Stimulated activated effector memory CD8-positive, alpha-beta T cell treated with anti-CD3 and anti-CD28 coated beads, Interleukin-12 subunit alpha, Interleukin-12 subunit beta, amount 100 ng/mL, for 72 hours (primary cell): ENCODE measurements at places on chromosomes 13 and 19.

DNA sequence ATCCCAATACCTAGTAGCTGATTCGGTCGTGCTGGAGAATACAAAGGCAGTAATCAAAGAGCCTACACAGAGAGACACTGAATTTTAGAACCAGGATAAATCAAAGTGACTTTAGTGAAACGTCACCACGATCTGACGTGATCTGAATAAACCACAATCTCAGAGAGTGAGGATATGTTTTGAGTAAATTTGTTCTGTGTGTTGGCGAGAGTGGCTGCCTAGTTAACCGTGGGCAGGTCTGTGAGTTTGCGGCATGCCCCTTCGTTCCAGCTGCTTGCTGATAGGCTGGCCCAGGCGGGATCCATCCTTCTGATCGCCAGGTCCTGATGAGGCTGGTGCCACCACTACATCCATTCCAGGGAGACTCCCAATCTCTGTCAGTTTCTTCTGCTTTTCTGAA is 40.4 kb downstream of the LRCH1 start:
- peak; percentile 68 for DNase-seq

- no peak for DNase-seq
Measured at GRCh38 chr13:44932171-44932849, 57.0 kb downstream of the NUFIP1 start.

DNA sequence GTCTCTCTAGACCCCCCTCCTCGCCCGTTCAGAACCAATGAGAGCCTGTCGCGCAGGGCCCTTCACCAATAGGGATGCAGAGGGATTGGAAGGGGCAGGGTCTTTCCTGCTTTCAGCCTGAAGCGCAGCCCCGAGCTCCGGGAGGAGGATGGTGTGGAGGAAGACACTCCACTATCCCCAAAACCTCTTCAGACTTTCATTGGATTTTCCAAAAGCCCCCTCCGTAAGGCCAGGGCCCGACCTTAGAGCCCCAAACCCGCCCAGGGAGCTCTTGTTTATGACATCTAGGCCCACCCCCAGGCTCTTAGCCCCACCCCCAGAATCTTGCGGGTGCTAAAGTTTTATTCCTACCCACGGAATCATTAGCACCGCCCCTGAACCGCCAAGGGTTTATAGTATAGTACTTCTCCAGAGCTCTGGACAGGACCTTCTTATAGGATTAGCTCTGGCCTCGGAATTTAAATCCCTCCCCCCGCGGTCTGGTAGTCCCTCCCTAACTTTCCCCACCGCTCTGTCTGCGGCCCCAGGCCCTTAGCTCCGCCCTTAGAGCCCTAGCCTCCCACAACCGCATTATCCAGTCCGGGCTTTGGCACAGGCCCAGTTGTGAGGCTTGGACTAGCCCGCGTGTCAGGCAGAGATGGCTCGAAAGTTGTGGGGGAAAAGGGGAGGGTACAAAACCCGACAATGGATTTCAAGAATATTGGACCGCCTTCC is 6.6 kb upstream of the EML2 start:
- peak; percentile 93 for DNase-seq

DNA sequence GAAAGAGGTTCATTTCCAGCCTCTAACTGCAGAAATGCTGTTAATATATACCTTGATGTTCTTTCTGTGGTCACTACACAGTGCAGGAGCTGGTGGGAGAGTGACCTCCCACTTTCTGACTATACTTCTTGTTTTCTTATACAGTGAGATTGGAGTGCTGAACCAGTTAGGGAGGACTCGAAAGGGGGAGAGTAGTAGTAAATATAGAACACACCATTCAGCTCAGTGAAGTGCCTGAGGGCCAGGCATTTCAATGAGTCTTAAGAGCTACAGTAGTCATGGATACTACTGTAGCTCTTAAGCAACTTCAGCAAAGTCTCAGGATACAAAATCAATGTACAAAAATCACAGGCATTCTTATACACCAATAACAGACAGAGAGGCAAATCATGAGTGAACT is 372.9 kb downstream of the MTUS2 start:
- DNase-seq, result no peak

DNA sequence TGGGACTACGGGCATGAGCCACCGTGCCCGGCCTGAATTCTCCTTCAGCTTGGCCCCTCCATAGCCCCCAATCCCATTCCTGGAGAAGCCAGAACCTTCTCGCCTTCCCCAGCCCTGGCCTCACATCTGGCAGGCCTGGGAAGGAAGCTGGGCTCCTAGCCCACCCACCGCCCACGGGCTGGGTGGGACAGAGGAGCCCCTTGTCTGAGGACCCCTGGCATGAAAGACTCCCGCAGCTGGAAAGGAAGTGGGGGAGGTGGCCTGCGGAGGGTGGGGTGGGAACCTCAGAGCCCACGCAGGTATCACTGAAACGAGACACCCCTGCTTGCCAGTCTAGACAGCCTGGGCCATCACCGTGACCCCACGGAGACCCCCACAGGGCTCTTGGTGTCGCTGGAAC is 7.7 kb upstream of the NANOS3 start:
- DNase-seq, result no peak

GRCh38 chr19:18475762-18476331 is 37.9 kb upstream of the ISYNA1 start:
- no peak for DNase-seq

DNA sequence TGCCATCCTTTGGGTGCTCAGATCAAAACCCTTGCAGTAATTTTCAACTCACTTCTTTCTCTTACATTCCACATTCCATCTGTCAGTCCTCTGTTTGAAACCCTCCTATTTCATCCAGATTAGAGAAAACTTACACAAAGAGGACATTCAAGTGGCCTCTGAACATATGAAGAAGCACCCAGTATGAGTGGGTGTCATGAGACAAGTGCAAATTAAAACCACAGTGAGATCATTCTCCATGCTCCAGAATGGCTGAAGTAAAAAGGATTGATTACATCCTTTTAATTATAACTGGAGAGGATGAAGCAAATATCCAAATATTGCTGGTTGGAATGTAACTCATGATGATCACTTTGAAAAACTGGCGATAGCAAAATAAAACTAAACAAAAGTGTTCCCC is 96.5 kb downstream of the MIPEP start:
- DNase-seq, result no peak

DNA sequence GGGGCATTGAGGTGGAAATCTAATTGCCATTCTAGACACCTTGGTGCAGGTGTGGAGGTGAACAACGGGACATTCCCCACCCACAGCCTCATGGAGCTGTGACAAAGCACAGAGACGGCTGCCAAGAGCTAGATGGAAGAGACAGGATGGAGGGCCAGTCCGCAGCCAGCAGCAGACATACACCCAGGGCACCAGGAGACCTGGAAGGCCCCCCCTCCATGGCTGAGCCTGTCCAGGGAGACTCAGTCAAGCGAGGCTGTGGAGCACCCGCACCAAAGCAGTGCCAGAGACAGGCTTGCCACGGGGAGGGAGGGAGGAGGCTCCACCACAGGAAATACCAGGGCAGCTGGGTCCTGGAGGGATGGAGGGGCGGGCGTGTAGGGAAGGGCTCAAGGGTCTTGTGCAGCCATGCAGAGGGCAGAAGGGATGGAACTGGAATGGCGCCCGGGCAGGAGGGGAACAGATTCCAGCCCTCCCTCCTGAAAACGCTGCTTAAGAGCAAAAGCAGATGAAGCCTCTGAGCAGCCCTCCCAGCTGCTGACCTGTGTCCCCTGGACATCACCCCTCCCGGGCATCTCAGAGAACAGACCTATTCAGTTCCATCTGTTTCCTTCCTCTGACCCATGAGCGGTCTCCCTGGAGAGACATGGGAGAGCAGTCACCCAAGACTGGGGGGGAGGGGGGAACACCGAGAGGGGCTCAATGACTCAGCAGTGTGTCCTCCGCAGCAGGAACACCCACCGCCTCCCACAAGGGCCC is 14.4 kb downstream of the EPS15L1 start:
- no peak for DNase-seq
